Posterior cingulate gyrus (tissue), 11 donors: ENCODE measurements at places on chromosomes 13 and 19.
A peak's percentile ranks its signal among the peaks of the same experiment; 100 is the strongest.

- DNase-seq: no peak
These were observed 27.4 kb upstream of the SIAH3 start for GRCh38 chr13:45878966-45879365.

- no peak for DNase-seq
These were observed 146.2 kb downstream of the DCT start for GRCh38 chr13:94333131-94333820.

GRCh38 chr13:78022164-78022877 is 103.7 kb upstream of the EDNRB start:
- no peak for DNase-seq

DNA sequence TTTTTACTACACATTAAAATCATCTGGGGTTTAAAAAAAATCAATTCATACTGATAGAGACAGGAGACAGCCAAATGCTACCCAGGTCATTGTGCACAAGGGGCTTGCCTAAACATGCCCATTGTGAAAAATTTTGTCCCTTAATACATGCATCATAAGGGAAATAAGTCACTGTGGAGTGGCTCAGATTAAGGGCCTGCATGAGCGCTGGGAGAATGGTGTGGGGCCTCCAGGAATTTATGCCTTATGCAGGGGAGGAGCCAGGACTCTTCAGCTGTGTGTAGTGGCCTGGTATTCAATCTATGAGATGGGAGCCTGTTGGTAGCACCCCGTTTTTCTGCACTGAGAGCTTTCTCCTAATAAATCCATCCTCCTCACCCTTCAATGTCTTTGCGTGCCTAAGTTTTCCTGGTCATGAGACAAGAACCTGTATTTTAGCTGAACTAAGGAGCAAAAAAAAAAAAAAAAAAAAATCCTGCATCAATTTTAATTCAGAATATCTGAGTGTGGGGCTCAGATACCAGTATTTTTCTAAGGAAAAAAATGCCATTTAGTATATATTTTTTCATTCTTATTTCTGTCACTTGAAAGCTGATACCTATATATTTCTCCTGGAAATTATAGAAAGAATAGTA is 997.6 kb upstream of the ATXN8OS start:
- DNase-seq: no peak

DNA sequence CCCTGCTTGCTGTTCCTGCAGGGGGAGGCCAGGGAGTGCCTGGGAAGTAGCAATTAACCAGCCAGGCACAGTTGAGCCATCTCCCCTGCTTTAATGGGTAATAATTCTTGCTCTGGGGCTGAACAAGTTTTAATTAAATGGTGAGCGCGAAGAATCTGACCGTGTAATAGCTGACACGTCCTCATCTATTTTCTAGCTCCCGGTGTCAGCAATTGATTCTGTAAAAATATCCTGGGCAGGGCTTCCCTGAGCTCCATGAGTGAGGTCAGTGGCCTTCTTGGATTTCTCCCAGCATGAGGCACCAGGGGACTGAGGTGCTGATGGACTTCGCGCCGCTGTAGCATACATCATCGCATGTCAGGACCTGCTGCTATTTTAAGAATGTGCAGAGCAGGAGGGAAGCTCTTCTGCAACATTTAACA is 26.9 kb downstream of the SIPA1L3 start:
- no peak for DNase-seq

DNA sequence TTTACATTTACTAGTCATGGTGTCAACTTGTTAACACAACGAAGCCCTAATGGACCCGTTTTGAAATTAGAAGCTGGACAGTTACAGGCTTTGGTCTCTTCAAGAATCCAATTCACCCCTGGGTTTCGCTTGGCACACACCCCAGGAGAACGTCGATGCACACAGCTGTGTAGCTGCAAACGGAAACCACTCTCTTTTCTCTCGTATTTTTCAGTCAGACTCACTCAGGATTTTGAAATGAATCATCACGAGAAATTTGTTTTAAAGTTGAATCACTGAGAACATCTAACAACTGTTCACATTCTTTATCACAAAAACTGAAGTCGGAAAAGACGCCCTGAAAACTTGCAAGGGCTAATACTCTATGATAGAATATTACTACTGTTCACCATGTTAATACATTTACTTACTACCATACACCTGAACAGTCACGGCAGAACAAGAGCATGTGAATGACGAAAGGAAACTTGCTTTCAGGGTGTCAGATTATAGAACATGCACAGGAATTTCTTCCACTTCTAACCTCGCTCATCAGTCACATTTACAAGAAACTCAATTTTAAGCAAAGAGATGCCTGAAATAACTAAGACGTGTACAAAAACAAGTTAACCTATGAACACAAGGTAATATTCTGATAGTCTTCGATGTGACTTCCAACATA is 4.7 kb downstream of the PNMA8A start:
- no peak for DNase-seq

GRCh38 chr19:7216373-7216902 is 77.8 kb downstream of the INSR start:
- DNase-seq: no peak

DNA sequence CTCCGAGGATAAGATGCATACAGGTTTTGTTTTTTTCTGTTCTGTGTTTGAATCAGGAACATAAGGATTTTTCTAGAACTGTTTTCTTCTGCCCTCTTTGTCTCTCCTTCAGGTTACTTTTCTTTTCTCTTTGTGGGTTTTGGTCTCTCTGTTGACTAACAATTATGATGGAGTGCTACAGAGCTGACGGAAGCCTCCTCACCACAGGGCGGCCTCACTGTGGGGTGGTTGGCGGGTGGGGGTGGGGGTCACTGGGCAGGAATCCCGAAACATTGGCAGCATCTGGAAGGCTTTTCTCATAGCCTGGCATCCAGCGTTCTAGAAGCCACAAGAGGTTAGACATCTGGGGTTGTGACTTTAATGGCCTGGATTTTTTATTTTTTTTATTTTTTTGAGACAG is 12.0 kb upstream of the MATK start:
- no peak for DNase-seq

- DNase-seq: no peak
These were observed 215.1 kb upstream of the SPRY2 start for GRCh38 chr13:80555796-80556678.

- no peak for DNase-seq
These were observed 192.3 kb downstream of the TEX29 start for GRCh38 chr13:111512707-111513106.

- no peak for DNase-seq
These were observed 450.8 kb downstream of the HS6ST3 start for GRCh38 chr13:96540670-96541069.

- no peak for DNase-seq
These were observed 53.8 kb downstream of the MBNL2 start for GRCh38 chr13:97275776-97276501.

DNA sequence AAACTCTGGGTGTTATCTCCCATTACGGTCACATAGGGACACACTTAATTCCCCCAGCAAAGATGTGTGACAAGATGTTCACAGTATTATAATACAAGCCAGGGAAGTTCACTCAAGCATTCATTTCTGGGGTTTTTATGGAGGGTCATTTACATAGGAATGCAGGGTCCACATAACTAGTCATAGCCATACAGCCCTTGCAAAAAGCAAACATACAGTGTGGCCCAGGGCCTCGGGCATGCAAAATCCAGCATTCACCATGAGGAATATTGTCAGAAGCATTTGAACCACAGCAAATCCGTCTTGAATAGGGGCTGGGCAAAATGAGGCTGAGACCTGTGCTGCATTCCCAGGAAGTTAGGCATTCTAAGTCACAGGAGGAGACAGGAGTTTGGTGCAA is 13.0 kb upstream of the ZNF460 start:
- DNase-seq: no peak

DNA sequence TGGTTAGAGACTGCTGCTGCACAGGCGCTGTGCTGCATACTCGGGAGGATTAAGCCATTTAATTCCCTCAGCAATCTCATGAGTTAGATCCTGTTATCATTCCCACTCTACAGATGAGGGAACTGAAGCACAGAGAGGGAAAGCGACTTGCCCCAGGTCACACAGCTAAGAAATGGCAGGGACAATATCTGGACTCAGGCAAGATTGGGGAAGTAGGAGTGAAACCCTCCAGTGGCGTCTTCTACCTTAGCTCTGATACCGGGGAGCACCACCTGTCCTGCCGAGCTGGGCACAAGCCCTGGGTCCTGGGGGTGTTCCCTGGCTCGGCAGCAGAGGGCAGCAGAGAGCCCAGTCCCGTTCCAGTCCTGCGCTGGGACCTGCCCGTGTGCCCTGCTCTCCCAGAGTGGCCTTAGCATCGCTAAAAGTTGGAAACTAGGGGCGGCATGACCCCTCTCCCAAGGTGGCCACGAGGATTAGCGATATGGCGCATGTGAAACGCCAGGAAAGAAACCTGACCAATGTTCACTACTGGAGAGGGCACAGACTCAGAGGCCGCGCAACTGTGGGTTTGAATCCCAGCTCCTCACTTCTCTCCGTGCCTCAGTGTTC is 20.5 kb downstream of the CYTH2 start:
- peak; percentile 76 for DNase-seq

GRCh38 chr19:55209693-55210472 is 582 bp upstream of the PTPRH start:
- DNase-seq: peak; percentile 20

DNA sequence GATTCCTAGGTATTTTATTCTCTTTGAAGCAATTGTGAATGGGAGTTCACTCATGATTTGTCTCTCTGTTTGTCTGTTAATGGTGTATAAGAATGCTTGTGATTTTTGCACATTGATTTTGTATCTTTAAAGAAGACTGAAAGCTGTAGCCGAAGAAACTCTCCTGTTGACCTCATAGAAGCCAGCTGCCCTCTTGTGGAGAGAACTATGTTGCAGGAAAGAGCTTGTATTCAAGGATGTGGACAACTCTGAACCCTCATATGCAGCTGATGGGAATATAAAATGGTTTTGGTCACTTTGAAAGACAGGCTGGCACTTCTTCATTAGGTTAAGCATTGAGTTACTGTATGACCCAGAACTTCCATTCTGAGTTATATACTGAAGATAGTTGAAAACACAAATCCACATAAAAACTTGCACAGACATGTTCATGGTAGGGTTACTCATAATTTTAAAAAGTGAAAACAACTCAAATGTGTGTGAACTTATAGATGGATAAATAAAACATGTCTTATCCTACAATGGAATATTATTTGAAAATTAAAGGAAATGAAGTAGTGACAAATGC is 65.8 kb upstream of the SLITRK6 start:
- no peak for DNase-seq

DNA sequence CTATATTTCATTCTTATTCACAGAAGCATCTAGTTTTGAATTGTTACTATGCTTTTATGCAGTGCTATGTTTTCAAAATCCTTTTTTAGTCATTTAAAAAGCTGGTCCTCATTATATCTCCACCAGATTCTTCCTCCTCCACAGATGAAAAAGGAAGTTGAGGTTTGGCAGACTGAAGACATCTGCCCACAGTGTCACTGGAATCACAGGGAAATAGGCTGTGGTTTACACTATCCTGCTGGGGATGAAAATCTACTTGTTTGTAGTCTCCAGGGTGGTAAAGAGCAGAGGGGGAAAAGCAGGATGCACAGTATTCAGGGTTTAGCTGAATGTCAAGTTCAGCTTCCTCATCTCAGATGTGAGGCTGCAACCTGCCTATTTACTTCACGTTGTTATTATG is 351.2 kb downstream of the DNAJC15 start:
- no peak for DNase-seq

GRCh38 chr13:62450759-62451158 is 1035.1 kb upstream of the PCDH20 start:
- DNase-seq: no peak

DNA sequence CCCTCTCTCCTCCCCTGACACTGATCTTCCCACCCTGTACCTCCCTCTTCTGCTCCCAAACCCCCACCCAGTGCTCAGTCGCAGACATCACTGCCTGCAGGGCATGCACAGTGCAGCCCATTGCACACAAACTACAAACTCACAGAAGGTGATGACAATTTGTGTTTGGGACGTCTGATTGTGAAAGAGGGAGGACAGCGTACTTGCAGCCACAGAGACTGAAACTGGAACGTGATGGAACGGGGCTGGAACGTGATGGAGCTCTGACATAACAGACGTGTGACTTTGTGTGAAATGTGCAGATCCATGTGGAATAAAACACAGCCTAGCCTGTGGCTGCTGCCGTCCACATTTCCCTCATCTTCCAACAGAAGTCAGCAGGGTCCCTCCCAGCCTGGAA is 57.3 kb upstream of the CEACAM8 start:
- DNase-seq: no peak

GRCh38 chr19:38852231-38853044 is 2.7 kb upstream of the HNRNPL start:
- peak; percentile 20 for DNase-seq

DNA sequence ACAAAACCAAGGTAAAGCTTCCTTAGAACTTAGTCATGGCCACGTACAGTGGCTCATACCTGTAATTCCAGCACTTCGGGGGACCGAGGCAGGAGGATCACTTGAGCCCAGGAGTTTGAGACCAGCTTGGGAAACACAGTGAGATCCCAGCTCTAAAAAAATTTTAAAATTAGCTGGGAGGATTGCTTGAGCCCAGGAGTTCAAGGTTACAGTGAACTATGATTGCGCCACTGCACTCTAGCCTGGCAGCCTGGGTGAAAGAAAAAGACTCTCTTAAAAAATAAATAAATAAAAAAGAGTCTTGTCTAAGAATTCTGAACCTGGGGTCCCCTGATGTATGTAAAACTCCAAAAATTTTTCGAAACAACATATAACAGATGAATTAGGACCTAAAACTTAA is 34.9 kb downstream of the N4BP2L2 start:
- no peak for DNase-seq

GRCh38 chr13:98441056-98441676 is 135.7 kb downstream of the STK24 start:
- DNase-seq: peak; percentile 71

GRCh38 chr13:38103851-38104250 is 234.3 kb upstream of the TRPC4 start:
- no peak for DNase-seq

GRCh38 chr19:14545716-14546082 is 16.3 kb downstream of the TECR start:
- no peak for DNase-seq

DNA sequence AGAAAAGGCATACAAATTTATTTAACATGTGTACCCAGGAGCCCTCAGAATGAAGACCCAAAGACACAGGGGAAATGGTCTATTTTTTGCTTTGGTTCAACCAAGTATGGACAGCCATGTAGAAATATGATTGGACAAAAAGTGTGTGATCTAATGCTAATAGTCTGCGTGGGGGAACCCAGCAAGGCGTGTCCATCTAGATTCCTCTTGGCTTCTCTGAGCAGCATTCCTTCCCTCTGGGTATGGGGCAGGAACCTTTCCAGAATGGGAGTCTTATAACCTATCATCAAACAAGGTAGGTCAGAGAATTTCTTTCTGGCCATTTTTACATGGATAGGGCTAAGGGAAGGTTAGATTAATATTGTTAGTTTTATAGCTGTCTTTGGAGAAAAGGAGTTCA is 698.2 kb downstream of the FGF9 start:
- no peak for DNase-seq
